Omental fat pad (tissue), 4 donors: ENCODE measurements at places on chromosomes 6 and 20. TPM values are rescaled to one million over a fixed set of nuclear protein-coding genes. Genes with fewer than 3 reads are reported as not detected.

OPRM1 gene
- total RNA-seq: not detected

NHSL1 gene
- 23.2 TPM for total RNA-seq

KCNB1 gene
- 34.4 TPM for total RNA-seq

PPDPF gene
- 22.2 TPM for total RNA-seq

ZNF334 gene
- total RNA-seq: 3.0 TPM

DSTN gene
- 191 TPM for total RNA-seq

LSM2 gene
- total RNA-seq: 29.8 TPM

SLC26A8 gene
- total RNA-seq: 0.12 TPM

RAET1G gene
- not detected for total RNA-seq

BFSP1 gene
- total RNA-seq: 2.0 TPM

CRIP3 gene
- not detected for total RNA-seq

ZC2HC1B gene
- not detected for total RNA-seq
